Activated CD4-positive, alpha-beta T cell treated with anti-CD3 and anti-CD28 coated beads for 24 hours (primary cell): ENCODE measurements at places on chromosomes 16 and 17.

GRCh38 chr16:48602356-48603014, 7.5 kb downstream of the N4BP1 start:
- no peak for DNase-seq

DNA sequence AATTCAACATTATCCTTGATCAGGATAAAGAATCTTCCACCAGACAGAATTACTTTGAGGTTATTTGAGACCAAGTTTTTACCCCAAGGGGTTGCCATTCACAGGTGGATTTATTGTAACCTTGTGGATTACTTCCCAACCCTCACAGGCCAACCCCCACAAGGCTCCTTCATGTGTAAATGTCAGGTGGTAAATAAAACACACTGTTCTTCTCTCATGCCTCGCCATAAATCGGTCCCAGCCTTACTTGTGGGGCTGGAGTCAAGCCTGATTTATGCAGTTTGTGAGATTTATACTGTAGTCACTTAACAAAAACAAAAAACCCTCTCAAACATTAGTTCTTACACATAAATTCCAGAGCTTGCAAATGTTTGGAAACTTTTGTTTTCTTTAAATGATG, 98.6 kb upstream of the IRX3 start:
- no peak for DNase-seq

GRCh38 chr17:79164913-79165695, 90.5 kb downstream of the ENGASE start:
- DNase-seq, result no peak

- DNase-seq, result no peak
Observed at GRCh38 chr16:76474048-76474447, 196.8 kb downstream of the CNTNAP4 start.

DNA sequence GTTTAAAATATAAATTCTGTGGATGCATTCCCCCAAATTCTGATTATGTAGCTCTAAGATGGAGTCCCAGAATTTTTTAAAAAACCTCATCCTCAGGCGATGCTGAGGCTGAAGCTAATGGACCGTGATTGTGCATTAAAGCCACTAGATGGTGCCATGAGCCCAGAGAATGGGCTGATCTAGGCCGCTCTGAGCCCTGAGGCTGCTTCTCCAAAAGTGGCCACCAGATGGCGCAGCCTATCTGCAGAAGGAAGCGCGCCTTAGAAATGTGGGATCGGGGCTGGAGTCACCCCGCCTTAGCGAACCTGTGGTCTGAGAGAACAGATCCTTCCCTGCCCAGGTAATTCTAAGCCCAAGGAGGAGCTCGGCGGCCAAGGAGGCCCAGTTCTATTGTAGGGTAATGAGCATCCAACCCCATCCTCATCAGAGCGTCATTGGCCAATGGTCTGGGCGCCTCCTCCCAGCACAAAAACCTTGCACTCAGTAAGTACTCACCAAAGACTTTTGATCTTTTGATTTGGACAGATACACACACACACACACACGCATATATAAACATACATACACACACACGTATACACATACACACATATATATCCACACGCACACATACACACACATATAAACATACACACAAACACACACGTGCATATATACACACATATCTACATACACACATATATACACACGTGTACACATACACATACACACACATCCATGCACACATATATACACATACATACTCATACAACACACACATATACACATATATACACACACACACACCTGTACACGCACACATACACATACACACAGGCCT, 13.7 kb upstream of the MMP2 start:
- DNase-seq, result peak; percentile 82

GRCh38 chr17:45915263-45915662, 20.9 kb downstream of the MAPT start:
- DNase-seq, result no peak

GRCh38 chr17:75619506-75620431, 13.5 kb upstream of the SMIM5 start:
- DNase-seq, result no peak

DNA sequence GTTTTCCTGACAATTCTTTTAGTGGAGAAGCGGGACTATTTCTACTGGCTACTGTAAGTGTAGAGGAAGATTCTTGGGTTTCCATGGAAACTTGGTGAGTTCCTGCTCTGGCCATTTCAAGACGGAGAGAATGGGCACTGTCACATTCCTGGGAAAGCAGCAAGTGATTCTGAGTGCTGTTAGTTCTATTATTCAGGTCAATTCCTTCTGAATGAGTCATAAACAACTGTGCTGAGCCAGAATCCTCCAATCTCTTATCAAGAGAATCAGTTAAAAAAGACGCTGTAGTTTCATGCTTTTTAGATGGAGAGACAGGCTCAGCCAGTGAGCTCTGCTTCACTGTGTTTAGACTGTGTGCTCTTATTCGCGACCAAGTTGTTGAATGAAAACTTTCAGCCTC, 19.6 kb downstream of the AKAP10 start:
- no peak for DNase-seq

DNA sequence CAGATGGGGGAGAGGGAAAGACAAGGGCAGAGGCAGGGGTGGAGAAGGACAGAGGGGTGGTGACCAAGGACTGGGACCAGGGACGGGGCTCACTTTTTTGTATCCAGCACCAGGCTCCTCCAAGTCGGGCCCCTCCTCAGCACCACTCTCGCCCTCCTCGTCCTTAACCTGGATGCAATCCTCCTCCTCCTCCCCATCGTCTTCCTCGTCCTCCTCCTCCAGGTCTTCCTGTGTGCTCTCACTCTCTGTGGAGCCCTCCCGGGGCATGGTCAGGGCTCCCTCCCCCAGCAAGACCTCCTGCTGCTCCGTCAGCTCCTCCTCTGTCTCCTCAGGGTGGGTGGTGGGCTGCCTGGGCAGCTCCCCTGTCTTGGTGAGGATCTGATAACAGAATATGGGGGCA, 16.8 kb downstream of the G6PC3 start:
- DNase-seq, result no peak

DNA sequence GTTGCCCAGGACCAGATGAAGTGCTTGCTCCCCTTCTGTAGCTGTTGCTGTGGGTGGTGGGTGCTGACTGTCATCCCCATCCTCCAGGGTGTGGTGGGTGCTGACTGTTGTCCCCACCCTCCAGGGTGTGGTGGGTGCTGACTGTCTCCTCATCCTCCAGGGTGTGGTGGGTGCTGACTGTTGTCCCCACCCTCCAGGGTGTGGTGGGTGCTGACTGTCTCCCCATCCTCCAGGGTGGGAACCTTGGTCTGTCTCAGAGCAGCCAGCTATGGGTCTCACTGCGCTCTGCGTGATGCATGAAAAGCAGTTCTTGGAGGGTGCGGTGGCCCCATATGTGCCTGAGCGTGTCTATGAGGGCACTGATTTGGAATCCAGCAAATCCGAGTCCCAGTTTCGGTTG, 163.8 kb downstream of the RPTOR start:
- no peak for DNase-seq
